Stimulated activated CD4-positive, alpha-beta T cell treated with anti-CD3 and anti-CD28 coated beads, TNF-alpha, amount 100 ng/mL, for 4 hours (primary cell): ENCODE measurements at places on chromosomes 16 and 17.

DNA sequence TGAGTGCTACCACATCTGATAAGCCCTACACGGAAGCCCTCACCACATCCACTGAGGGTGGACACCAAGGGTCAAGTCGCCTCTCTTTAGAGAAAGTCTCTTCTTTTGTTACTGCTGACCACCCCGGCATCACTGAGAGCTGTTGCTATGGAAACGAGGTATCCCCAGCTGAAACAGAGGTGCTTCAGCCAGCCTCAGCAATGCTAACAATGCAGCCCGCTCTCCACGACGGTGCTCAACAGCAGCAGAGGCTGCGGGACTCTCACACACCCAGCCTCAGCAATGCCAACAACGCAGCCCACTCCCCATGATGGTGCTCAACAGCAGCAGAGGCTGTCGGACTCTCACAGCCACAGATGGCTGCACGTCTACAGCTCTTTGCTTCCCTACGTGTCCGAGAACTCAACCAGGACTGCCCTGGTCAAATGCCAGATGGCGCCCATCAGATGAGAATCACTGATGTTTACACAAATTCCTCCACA, 41.4 kb downstream of the VPS53 start:
- DNase-seq, result no peak

- DNase-seq, result no peak
These were observed 3.3 kb upstream of the FDXR start for GRCh38 chr17:74875977-74876593.

- DNase-seq, result no peak
These were observed 413.4 kb downstream of the CDH13 start for GRCh38 chr16:83040174-83040573.

- no peak for DNase-seq
These were observed 38.8 kb downstream of the CLEC16A start for GRCh38 chr16:10983159-10983558.

DNA sequence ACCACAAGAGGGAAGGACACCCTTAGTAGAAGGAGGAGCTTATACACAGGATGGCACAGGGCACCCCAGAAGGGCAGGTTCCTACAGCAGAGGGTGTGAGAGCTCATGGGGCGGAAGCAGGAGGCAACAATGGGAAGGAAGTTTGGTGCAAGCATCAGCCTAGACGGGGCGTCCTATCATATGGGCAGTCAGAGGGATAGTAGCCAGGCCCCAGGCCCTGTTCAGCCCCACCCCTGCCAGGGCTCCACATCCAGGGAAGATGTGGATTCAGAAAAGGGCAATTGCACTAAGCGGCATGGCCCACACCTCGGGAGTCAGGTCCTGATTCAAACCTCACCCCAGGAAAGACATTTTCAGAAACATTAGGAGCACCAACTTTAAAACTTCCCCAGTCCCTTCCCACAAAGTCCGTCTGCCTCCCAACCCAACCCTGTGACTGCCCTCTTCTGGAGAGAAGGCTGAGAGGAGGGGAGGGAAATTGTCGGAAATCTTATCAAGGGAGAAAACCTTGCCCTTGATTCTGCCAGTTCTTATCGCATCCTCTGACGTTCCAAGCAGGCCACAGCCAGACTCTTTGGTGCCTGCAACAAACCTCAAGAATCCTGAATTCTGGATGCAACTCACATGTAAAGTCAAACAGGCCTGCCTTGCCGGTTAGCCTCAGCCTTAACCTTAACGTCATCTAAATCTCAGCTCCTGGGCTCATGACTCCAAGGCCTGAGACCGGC, 198.8 kb upstream of the CDH5 start:
- no peak for DNase-seq

DNA sequence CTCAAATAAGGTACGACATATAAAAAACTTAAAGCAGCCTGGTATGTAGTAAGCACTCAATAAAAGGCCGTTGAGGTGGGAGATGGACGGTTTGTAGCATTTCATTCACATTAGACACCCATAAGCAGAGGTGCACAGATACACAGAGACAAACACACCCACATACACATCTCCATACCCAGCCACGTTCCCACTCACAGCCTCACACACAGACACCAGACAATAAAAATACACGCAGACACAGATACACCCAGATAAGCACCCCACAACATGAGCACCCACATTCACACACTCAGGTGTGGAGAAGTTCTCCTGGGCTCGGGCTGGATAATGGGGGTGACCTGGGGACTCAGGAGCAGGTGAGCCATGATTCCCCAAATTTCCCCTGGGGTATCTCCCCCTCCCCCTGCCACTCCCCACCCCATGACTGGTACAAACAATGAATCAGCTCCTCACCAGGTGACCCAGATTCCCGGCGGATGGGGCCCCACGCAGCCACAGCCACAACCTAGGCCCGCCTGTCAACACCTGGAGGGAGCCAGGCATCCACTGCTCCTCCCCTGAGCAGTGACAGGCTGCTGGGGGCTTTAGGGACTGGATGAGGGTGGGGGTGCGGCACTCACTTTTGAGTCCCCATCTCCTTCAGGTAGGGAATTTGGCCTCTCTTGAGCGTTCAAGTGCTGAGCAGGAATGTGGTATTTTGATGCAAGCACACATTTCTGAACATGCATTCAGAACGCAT, 2.7 kb downstream of the DLX3 start:
- no peak for DNase-seq

GRCh38 chr17:81150377-81151077, 14.8 kb upstream of the PVALEF start:
- DNase-seq, result no peak

DNA sequence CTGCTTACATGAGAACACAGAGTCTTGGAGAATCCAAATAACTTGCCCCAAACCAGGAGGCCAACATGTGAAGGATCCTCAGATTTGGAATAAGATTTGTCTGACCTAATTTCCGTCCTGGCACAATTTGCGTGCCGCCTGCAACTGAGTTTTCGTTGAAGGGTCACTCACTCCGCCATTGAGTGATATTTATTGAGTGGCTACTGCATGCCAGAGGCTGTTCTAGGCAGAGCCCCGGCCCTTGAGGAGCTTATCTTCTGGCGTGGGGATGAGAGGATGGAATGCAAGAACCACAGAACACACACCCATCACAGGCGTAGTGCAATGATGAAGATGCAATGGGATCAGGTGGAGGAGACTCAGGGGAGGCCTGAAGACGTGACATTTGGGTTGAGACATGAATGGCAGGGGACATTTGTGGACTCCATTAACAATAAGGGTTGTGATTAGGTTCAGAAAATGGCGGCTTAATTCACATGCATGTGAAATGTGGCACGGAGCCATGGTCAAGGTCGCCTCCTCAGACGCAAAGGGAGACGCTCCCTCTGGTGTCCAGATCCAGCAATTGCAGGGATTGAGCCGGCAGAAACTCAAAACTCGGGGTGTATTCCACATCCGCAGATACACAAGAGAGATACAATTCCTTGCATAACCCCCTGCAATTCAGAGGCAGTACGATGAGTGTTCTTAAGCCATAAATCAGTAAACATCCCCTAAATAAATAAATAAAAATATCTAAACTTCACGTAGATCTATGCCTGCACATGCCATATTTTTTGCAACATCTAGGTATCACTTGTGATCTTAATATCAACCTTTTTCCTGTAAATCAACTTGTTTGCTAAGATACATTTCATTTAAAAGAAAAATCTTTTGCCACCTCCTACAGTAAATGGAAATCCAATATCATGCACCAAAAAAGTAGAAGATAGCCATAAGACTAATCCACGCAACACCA, 57.9 kb upstream of the CACNG4 start:
- DNase-seq, result peak; percentile 38

- no peak for DNase-seq
These were observed 33.7 kb upstream of the COQ7 start for GRCh38 chr16:19033761-19034160.

- no peak for DNase-seq
These were observed 13.9 kb downstream of the SOCS3 start for GRCh38 chr17:78345791-78346494.

DNA sequence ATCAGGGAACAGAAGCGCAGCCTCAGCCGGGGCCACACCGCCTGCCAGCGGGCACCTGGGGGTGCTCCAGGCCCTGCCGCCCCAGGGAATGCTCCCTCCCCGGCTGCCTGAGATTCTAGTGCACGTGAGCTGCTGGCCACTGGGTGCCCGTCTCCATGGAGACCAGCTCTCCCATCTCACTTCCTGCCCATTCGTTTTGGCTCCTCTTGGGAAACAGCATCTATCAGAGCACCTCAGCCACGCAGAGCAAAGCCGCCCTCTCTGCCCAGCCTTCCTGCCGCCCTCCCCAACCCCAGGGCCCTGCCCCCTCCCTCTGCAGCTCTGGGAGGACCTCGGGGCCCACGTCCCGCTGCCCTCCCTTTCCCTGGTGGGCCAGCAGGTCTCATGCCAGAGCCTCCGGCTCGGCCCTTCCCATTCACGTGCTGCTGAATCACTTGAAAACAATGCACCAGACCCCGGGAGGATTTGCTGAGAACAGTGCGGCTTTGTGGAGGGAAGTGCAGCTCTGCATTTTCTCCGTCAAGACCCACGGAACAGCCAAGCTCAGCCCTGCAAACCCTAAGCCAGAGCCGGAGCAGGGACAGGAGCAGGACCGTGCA, 19.4 kb downstream of the CEP295NL start:
- DNase-seq, result no peak

DNA sequence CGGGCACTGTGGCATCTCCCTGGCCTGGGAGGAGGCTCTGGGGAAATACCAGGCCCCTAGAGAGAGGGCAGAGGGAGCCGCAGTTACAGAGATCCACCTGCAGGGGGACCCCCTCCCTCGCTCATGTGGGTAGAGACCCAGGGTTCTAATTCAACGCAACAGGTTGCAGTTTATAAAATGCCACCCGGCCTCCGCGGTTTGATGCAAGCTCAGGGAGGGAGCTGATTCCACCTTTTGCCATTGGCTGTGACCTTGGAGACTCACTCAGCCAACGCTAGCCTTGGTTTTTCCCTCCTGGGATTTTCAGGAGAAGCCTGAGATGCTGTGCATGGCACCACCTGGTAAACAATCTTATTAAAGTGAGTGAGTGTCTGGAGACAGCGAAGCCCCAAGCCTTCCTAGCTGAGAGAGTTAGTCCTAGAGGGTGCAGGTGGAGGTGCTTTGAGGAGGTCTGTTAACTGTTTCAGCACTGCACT, 12.1 kb downstream of the TTLL6 start:
- DNase-seq, result peak; percentile 46

DNA sequence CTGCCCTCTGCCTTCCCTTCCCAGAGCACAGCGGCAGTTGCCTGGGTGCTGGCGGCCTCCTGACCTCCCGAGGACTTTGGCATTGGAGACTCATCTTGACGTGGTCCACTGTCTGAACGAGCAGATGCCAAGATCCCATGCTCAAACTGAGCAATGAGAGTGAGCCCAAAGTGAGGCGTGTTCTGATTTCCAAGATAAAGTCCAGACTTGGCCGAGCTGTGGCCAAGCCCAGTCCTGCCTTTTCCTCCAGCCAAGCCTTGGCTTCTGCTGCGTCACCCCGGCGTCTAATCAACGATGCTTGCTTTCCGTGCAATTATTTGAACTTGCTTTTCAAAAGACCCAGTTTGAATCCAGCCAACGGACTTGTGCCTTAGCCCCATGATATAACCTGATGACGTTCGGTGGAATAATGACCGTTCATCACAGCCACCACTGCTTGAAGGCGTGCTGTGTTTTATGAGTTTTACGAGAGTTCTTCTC, 179.2 kb downstream of the IRF8 start:
- no peak for DNase-seq

GRCh38 chr16:86635176-86635876, 57.0 kb downstream of the FOXL1 start:
- DNase-seq, result no peak

GRCh38 chr16:17387256-17387655, 83.5 kb downstream of the XYLT1 start:
- DNase-seq, result no peak

DNA sequence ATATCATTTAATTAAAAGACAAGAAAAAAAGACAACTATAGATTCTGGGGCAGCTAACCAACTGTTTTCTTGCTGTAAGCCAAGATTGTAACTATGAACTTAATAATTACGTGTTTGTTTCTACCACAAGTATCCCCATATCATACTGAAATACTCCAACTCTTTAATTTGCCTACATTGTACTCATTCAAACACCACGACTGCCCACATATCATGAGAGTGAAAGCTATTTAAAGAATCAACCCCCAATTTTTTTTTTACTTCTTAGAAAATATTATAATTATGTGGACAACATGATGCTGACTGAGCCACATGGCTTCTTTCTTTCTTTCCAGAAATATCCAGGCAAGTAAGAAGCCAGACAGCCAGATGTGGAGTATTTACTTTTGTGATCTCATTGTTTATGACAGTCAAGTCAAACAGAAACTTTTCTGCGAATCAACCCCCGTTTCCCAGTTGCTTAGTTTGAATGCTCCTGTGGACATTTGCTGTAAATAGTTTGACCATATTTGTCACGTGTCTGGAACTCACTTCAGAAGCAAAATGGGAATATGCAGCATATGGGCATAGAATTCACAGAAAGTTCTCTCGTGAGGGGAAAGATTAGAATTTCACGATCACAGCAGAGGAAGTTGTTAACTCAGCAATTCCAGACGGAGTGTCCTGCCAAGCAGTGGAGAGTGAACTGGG, 126.8 kb upstream of the PSMD7 start:
- no peak for DNase-seq

DNA sequence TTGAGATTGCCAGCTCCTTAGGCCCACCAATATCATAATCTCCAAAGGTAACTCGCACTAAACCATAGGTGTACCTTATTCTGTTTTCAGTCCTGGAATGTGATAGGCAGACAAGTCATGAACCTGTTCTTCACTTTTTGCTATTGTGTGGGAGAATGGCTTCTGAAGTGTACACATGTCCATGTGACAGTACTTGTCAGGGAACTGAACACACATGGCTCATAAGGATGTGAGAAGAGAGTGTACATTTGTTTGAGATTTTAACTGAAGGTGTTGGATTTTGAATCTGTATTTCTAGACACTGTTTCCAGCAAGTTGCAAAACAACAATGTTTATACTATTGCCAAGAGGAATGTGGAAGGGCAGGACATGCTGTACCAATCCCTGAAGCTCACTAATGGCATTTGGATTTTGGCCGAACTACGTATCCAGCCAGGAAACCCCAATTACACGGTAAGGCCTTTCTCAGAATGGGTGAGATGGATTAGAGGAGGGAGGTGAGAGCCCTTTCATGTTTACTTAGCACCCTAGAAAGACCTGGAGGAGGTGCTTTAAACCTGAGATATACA, 14.5 kb upstream of the RASL10B start:
- DNase-seq, result no peak

DNA sequence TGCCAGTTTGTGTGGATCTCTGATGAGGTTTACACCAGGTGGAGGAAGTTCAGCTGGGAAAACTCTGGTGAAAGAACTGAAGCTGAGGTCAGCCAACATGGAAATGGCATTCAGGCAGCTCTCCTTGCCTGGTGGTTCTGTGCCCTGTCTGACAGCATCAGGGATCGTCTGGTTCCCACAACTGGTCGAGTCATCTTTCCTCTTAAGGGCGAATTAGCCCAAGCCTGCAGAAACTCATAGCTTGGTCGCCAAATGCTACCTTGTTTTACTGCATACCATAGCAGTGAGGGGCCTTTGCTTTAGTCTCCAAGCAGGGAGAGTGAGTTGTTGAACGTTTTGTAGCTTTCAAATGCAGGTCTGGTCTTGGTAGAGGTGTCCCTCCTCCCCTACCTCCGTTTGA, 7.2 kb downstream of the PLCG2 start:
- DNase-seq, result no peak
